ENCODE measurements at places on chromosomes 5 and 9.

- no peak for DNase-seq
These were observed 12.5 kb downstream of the MCTP1 start for GRCh38 chr5:95272316-95272929.

- no peak for DNase-seq
These were observed 81.9 kb downstream of the PTPN3 start for GRCh38 chr9:109416135-109416706.

DNA sequence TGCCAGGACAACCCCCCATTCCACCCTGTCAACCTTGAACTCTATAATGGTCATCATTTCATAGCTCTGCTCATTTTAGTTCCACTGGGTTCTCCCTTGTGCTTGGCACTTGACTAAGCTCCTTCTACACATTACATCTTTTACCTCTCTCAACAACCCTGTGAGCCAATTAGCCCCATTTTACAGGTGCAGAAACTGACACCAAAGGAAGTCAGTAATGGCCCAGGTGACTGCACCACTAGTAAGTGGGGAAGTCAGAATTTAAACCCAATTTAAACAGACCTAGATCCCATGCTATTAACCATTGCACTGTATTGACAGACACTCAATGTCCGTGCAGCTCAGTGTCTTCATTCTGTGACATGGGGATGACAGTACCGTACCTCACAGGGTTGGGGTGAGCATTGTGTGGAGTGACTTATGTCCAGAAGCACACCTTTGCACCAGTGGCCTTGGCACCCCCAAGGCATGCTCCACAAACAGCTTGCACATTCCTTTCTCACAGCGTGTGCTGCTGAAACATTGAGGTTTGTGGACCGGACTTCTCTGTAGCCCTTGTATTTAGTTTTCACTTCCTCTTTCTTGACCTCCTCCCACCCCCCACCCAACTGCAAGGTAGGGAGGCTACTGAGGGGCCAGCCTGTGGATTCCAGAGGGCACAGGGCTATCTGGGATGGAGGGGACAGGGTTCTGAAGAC lies 23.1 kb downstream of the IRF1 start:
- no peak for DNase-seq

DNA sequence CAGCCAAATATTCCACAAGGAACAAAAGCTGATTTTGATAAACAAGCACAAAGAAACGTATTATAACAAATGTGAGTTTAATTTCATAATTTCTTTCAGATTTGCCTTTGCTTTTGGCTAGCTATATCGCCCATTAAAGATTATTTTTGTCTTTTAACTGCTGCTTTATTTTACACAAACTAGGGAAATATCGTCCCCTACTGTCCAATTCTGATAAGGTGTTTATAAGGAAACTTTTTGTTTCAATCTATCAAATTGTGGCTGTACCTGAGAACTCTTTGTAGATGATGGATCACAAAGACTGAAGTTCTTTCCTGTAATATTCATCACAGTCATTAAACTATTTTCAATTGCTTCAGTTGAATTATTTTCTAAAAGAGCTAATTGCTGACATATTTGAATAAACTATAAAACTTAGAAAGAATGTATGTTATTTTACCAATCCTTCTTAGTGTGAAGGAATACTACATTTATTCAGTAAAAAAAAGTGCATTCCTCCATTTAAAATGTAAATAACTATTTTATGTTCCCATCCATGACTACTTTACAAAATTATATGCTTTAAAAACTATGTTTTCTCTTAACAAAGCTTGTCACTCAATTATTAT lies 431.3 kb upstream of the ITGA1 start:
- DNase-seq, result no peak
